ENCODE measurements at places on chromosomes 3 and 15.

GRCh38 chr15:98654790-98655360, 6.5 kb downstream of the IGF1R start:
- no peak for DNase-seq

DNA sequence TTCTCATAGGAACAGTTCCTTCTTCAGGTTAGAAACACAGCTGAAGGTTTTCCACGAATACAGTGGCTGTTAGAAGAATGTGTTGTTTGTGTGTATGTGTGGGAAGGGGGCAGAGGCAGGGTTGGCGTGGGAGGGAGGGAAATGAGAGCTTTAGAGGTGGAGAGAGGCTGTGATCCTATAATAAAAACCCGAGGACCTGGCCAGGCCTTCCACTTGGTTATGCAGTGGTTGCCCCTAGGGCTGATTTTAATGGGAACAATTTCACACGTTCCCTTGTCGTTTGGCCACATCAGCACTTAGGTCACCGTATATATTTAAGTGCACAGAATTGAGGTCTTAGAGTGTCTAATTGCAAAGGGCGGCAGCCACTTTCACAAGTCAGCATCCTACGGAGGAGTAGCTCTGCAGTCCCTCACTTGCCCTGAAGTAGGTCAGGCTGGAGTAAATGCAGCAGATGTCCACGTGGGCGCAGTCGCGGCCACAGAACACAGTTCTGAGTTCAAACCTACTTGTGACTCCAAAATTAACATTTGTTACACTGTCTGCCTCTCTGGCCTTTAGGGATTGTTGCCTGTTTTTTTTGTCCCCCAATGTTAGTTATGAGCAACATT, 85.6 kb downstream of the PDCD6IP start:
- DNase-seq = no peak

DNA sequence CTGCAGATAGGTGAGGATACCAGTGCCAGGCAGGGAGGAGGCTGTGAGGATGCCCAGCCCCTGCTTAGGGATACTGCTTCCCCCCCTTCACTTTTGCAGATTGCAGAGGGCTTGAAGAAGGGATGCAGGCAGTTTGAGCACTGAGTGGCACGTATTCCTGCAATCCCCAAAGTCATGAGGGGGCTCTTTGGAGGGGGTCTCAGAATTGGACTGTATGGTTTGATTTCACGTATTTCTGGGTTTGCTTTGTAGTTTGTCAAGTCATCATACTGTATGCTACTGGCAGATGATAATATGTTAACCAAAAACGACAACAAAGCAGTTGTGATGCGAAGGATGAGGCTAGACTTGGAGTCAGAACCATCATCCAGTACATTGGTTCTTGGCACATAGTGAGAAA, 28.1 kb downstream of the CHST14 start:
- DNase-seq = no peak

DNA sequence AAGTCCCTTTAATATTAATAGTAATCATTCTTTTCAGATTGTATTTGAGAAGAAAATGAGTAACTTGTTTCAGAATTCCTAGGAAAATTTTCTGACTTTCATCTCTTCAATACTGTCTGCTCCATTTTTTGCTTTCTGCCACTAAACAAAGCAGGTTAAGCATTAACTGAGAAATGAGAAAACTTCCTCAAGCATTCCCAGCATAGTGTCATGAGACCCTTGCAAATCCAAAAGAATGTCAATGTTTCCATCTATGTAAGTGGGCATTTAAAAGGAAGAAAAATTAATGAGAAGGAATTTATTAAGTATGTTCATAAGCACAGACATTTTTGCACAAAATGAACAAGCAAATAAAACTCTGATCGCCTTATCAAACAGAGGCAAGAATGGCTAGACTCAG, 148.0 kb upstream of the STRIT1 start:
- no peak for DNase-seq

DNA sequence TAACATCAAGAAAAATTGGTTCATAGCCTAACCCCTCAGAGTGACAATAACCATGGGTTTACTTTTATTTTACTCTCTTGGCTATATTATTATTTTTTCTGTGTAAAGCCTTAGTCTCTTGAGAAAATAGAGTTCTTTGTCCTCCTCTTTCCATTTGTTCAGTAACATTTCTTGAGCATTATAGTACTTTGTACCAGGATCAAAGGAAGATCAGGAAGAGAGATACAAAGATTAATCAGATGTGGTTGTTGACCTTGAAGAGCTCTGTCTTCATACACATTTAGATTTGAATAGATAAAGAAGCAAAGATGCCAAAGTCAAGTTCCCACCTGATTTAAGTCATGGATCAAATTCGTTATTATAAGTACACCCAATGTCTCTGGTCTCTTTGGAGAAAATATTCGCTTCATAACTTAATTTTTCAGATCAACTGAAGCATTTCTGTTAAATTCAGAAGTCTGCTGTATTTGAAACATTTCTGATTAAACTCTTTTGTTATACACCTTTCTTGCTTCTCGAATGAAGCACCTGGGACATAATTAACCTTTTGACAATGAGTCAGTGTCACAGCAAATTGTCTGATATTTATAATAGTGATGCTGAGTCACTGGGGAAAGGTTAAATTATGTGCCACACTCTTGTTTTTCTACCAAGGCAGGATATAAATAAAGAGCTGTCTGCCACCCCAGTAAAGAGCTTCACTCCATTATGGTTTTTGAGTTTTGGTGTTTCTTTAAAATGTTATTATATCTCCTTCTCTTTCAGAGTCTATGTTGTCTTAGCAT, 100.2 kb downstream of the GHSR start:
- no peak for DNase-seq

DNA sequence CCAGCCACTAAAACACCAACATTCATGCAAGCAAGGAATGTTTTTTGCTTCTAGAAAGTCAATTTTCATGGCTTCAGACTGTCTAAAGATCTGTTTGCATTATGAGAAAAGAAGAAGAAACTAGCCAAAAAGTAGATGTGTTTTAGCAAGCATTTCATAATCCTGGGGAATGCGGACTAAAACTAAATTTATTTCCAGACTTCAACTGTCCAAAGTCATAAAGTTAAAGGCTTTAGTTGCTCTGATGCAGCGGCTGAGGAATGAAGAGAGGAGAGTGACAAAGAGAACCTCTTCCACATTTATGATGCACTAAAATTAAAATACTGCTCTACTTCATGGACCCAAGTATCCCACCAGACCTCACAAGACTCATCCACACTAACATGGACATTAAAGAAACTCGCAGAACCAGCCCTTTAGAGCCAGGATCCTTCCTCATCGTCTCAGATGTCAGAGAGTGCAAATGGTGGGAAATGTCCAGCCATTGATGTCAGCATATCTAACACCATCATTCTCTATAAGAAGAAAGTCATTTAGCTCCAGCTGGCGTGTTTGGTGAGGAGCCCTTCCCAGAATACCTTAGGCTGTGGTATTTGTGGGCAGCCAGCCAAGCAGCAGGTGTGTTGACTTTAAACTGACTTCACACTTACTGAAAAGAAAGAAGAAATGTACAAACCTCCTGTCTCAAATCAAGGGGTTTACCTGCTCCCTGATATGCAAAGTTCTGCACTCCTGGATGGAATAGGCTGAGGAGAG, 17.4 kb downstream of the FYCO1 start:
- peak; percentile 42 for DNase-seq

DNA sequence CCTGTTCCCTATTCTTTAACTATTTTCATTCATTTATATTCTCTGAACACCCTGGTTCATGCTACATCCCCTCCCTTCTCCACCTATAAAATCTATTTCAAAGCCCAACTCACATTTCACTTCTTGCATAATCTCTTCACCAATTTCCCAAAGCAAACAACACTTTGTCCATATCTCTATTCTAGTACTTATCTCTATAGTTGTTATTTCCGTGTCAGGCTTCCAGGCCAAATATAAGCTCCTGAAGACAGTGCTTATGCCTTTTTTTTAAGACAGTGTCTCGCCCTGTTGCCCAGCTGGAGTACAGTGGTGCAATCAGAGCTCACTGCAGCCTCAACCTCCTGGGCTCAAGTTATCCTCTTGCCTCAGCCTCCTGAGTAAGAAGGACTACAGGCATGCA, 43.6 kb downstream of the DNAH12 start:
- no peak for DNase-seq

DNA sequence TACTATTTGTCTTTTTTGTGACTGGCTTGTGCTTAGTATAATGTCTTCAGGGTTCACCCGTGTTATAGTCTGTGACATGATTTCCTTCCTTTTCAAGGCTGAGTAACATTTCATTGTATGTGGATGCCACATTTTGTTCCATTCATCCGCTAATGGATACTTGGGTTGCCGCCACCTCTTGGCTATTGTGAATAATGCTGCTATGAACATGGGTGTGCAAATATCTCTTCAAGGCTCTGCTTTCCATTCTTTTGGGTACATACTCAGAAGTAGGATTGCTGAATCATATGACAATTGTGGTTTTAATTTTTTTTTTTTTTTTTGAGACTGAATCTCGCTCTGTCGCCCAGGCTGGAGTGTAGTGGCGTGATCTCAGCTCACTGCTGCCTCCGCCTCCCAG, 15.4 kb downstream of the CRTC3 start:
- DNase-seq = no peak

- no peak for DNase-seq
Measured at GRCh38 chr3:111534701-111535100, 7.3 kb upstream of the CD96 start.

DNA sequence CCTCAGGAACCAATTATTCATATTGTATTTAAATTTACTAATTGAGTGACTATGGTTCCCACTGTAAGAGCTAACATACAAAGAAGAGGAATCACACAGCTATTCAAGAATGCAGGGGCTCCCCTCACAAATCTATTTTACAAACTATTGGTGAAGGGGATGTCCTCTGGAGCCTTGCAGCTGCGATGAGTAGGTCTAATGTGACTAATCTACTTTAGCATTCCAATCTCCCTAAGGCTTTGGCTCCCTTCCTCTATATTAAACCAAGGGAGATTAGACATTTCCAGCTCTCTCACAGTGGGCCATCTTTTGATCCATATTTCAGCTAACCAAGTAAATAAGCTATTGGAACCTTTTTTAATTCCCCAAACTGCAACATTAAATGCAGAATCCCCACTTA, 514.2 kb upstream of the BCHE start:
- DNase-seq = no peak
